ENCODE measurements at places on chromosomes 5 and 9.

DNA sequence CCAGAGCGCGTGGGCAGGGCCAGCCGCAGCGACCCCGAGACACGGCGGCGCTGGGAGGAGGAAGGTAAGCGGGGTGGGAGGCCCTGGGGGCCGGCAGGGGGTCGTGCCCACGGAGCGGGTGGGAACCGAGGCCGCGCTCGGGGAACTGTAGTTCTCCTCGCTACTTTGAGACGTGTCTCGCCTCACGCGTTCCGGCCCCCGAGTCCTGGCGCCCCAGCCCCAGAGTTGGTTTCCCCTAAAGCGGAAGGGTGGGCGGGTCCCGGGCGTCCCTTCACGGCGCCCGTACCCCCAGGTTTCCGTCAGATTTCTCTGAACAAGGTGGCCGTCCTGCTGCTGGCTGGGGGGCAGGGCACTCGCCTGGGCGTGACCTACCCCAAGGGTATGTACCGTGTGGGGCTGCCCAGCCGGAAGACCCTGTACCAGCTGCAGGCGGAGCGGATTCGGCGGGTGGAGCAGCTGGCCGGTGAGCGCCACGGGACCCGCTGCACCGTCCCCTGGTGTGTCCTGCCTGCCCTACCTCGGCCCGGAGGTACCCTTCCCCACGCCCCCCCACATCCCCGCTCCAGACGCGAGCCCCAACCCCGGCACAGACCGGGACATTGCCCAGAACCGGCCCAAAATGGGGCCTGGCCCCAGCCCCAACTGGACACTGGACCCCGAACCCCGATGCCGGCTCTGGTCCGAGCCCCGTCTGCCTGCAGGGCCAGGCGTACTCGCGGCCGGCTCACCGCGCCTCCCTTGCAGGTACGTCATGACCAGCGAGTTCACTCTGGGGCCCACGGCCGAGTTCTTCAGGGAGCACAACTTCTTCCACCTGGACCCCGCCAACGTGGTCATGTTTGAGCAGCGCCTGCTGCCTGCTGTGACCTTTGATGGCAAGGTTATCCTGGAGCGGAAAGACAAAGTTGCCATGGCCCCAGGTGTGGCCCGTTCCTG, 709 bp downstream of the UAP1L1 start:
- DNase-seq, result no peak

DNA sequence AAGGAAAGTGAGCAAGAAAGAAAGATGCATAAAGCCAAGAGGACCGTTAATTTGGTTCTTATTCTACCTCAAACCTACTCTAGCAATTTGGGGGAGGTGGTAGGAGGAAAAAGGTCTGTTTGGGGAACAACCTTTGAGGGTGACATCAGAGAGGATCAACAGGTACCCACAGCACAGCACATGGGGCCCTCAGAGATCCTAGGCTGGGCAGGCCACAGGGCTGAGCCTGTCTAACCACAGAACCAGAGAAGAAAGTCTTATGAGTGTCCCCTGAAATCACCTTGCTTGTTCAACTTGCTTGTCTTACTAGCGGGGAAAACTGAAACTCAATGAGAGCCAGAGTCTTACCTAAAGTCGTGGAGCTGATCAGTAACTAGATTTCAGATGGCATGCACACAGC, 385.2 kb downstream of the SPOCK1 start:
- no peak for DNase-seq

DNA sequence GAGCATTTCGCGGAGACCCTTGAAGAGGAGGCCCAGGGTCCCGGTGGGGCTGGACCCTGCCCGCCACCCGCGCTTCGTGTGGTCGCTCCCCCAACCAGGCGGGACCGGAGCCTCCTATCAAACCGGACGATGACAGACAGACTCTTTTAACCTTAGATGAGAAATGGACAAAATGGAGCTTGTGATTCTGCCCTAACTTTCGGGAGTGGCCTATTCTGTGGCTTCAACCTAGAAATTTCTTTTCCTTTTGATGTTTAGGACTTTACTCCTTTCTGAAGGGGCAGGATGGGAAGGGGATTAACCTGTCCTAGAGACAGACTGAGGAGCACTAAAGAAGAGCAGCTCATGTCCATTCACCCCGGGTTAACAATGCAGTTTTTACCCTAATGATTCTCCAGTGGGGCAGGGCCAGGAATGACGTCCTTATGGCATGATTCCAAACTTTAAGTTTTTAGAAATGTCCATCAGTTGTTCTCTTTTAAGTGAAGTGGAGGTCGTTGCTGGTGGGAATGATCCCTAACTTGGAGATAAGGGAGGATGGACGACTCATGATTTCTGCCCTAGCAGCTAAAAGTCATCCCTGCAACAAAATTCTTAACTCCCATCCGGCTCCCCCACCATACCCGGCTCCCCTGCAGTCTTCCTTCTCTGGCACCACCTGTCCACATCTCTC, 1.0 kb downstream of the NIPSNAP3A start:
- DNase-seq, result peak; percentile 8

DNA sequence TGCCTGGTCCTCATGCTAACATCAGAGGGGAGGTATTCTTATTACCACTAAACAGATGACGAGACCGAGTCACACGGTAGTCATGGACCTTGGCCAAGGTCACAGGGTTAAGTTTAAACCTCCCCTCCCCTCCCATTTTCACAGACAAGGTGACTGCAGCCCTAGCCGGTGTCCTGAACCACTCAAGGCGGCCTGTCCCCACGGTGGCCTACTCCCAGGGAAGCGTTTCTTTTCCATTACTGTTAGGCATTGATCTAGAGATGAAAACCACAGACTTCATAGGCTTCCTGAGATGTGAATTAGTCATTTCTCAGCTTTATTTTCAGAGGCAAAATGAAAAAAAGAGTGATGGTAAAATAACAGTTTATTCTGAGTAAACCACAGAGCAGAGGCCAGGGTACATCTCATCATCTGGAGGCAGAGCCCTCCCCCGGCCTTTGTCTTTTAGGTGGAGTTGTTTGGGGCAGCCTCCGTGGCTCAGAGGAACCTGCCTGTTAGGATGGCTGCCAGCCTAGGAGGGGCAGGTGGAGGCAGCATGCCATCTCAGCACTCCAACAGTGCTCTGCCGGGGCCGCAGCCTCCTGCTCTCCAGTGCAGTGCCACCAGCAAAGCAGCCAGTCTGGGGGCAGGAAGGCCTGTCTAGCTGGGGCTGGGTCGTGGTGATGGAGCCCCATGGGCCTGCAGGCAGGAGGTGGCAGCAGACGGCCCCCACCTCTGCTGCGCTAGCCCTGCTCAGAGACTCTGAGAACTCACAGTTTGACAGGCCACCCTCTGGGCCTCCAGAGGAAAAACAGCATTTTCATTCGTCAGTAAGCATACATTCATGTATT, 71.2 kb downstream of the RAPGEF1 start:
- DNase-seq, result peak; percentile 26

DNA sequence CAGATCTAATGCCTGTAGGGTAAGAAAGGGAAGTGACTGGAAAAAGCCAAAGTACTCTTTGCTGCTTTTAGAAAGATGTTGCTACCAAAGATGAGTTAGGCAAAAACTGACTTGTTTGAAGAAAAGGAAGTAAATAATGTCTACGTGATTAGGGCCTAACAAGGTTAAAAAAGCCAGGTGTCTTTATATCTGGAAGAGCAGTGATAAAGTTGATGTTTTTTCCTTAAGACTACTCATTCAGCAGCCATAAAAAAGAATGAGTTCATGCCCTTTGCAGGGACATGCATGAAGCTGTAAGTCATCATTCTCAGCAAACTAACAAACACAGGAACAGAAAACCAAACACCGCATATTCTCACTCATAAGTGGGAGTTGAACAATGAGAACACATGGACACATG, 13.5 kb upstream of the AMACR start:
- DNase-seq, result no peak

GRCh38 chr5:62576570-62577170, 1.9 kb upstream of the LRRC70 start:
- DNase-seq, result no peak

DNA sequence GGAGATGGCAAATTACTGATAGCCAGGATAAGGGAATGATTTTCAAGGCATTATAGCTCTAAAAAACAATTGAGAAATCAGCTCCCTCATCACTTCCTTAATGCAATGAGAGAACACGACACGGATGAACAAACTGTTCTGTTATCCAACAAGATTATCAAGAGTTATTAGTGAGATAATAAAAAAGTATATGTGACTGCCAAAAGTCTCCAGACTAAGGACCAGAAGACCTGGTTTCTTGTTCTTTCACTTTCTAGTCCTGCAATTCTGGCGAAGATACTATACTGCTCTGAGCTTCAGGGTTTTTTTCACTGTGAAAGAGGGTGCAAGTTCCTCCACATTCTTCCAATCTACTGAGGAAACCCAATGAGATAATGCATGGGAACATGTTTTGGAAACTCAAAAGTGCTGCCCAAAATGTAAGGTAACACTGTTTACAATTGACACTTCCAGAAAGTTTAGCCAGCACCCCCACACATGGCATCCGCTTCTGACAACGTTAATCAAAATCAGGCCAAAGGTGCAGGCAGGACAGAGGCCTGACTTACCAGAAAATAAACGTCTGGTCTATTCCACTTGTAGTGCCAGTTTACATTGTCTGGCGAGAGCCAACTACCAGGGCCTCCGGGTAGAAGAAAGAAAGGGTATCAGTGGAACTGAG, 254.2 kb downstream of the DOCK8 start:
- no peak for DNase-seq

- no peak for DNase-seq
Measured at GRCh38 chr9:120388003-120388855, 191.7 kb downstream of the CDK5RAP2 start.

DNA sequence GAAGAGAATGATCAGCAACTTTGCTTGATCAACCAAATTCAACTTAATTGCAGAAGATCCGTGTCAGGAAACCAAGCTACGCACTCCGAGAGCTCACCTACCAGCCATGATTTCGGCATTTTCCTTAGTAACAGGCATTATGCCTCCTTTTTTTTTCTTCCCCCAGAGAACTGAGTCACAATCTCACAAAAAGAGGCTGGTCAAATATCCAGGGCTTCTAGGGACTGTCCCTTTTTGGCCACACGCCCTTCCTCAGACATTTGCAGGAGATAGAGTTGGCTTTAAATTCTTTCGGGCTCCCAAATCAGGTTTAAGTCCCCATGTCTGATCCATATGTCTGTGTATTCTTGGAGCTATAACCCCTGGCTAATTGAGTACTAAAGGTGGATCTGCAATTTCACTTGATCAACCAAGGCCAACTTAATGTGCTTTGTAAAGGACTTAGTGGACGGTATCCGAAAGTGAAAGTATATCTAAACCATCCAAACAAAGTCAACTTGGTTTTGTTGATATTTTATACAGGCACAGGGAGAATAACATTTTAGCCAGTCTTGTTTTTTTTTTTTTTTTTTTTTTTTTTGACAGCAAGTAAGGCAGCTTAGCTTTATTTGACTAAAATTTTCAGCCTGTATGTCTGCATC, 100.8 kb upstream of the TBCA start:
- no peak for DNase-seq
